ENCODE measurements at places on chromosomes 13 and 19. TPM values are rescaled to one million over a fixed set of nuclear protein-coding genes. Genes with fewer than 3 reads are reported as not detected.

- no peak for DNase-seq
Measured at GRCh38 chr19:40341601-40342482, 6.4 kb downstream of the C19orf47 start.

Gene KLK12
- not detected for total RNA-seq

DNA sequence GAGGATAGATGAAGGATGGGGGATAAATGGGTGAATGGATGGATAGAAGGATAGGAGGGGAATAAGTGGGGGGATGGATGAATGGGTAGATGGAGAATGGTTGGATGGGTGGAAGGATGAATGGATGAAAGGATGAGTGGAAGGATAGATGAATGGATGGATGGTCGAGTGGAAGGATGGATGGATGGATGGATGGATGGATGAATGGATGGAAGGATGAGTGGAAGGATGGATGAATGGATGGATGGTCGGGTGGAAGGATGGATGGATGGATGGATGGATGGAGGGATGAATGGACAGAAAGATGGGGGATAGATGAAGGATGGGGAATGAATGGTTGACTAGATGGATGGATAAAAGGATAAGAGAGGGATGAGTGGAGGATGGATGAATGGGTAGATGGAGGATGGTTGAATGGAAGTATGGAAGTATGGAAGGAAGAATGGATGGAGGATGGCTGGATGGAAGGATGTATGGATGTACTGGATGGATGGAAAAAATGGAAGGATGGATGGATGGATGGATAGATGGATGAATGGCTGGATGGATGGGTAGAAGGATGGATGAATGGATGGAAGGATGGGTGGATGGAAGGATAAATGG is 42.0 kb downstream of the FBN3 start:
- no peak for DNase-seq

DNA sequence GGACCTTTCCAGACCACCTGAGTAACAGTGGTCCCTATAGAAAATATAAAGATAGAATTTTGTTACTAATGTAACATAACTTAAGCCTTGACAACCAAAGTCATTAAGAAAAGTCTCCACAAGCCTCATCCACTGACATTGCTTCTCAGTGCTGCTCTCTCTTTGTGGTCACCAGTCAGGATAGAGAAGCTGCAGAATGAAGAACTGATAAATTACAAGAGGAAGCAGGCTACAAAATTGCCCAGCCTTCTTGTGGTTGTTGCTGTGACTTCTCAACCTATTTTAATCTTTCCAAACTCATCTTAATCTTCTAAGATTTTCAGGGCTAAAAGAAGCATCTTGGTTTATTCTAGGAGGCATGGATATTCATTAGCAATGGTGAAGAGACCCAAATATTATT is 343.8 kb downstream of the MZT1 start:
- no peak for DNase-seq

Gene ZNF562
- total RNA-seq = 24.4 TPM

Gene HAUS5
- total RNA-seq = 4.2 TPM

- DNase-seq = no peak
Measured at GRCh38 chr19:9645472-9645871, 24.4 kb upstream of the ZNF561 start.

DNA sequence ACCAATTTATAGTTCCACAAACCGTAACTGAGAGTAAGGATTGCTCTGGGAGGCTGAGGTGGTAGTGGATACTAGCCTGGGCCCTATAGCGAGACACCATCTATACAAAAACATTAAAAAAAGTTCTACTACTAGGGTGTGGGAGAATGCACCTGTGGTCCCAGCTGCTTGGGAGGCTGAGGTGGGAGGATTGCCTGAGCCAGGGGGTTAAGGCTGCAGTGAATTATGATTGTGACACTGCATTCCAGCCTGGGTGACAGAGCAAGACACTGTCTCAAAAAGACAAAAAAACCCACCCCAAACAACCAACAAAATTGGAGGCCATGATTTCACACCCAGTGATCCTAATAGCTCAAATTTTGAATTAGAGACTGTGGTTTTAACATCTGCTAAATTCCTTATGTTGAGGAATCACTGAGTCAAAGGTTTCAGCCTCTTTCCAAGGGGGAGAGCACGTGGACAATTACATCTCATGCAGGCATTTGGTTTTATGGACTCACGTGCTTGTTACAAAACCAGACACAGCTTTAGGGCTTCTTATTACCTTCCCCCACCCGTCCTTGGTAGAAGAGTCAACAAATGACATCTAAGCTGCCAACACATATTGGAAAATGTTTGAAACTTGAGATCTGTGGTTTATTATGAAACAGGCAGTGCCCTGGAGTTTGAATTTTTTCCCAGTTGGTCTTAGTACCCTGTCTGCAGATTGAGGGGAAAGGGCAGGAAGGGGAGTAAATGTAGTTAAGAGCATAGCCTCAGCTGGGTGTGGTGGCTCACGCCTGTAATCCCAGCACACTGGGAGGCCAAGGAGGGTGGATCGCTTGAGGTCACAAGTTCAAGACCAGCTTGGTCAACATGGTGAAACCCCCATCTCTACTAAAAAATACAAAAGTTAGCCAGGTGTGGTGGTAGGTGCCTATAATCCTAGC is 18.5 kb downstream of the CYP2A6 start:
- DNase-seq = no peak

DNA sequence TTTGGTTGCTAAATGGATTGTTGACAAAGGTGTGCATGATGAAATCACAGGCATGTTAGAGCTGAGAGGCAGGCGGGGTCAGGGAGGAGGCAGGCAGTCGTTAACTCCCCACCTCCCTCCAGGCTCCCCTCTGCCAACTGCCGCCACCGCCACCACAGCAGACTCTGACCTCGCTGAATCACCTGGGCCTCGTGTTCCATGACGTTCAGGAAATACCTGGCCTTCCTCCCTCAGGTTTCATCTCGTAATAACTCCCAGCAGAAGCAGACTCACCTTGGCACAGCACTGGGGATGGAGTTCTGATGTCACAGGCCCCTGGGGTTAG is 198.5 kb downstream of the KATNAL1 start:
- DNase-seq = no peak

Gene FUT3
- total RNA-seq = 0.57 TPM

GRCh38 chr13:39776439-39776838 is 121.0 kb downstream of the COG6 start:
- DNase-seq = no peak

GRCh38 chr19:1408300-1409203 is 1.2 kb downstream of the DAZAP1 start:
- DNase-seq = no peak

GRCh38 chr19:40599902-40600569 is 1.1 kb upstream of the LTBP4 start:
- DNase-seq = no peak

GRCh38 chr13:44394658-44395057 is 21.0 kb downstream of the SERP2 start:
- no peak for DNase-seq

DNA sequence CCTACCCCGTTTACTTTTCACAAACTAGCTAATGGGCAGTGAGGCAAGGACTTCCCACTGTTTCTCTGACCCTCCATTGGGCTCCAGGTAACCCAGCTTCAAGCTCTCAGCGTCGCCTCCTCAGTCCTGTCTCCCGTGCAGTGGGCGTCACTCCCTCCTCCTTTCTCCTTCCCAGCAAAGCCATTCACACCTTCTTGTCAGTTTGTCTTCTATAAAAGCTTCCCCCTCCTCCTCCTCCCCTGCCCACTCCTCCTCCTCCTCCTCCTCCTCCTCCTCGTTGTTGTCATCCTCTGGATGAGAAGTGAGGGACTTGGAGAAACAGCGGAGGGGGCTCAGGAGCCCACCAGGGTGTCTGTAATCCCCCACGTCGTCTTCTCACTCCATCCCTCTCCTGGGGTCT is 1.7 kb upstream of the GALP start:
- no peak for DNase-seq

Gene AZU1
- 0.40 TPM for total RNA-seq

Gene SLC27A5
- total RNA-seq = 3.8 TPM

GRCh38 chr19:14830702-14831101 is 4.3 kb downstream of the OR7A5 start:
- no peak for DNase-seq

Gene LILRB3
- 9.1 TPM for total RNA-seq

Gene CD79A
- total RNA-seq = 0.71 TPM

Gene TNFSF11
- not detected for total RNA-seq

GRCh38 chr13:60047918-60048317 is 115.8 kb downstream of the DIAPH3 start:
- DNase-seq = no peak

- DNase-seq = no peak
Measured at GRCh38 chr13:114154476-114154875, 22.1 kb upstream of the RASA3 start.

GRCh38 chr19:43495082-43495481 is 9.5 kb downstream of the PHLDB3 start:
- no peak for DNase-seq

DNA sequence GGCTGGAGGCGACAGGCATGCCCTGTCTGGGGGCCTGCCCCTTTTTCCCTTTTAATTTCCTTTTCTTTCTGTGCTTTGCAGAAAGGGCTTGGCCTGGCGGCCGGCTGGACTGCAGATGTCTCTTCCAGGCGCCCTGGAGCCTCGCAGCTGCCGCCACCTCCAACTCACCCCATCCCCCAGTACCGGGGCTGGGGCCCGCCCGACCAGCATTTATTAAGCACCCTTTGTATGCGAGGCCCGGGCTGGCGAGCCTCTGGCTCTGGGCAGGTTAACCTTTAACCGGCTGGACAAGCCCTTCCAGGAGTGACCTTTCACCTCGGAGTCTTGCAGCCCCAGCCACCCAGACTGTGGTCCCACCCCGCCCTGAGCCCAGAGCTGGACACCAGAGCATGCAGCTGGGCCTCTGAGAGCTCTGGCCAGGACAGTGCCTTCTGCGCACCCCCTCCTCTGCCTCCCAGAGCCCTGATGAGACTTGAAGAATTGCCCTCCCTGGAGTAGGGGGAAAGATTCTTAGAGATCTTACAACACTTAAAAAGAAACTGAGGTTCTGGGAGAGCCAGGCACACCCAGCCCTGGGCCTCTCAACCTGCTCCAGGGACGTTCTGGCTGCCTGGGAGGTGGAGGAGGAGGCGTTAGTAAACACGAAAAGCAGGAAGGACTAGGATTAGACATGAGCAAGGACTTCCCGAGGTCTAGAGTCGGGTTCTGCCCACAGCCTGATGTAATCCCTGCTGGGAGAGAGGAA is 1.1 kb upstream of the NR2F6 start:
- DNase-seq = no peak

GRCh38 chr13:33352526-33352925 is 67.0 kb upstream of the STARD13 start:
- no peak for DNase-seq

DNA sequence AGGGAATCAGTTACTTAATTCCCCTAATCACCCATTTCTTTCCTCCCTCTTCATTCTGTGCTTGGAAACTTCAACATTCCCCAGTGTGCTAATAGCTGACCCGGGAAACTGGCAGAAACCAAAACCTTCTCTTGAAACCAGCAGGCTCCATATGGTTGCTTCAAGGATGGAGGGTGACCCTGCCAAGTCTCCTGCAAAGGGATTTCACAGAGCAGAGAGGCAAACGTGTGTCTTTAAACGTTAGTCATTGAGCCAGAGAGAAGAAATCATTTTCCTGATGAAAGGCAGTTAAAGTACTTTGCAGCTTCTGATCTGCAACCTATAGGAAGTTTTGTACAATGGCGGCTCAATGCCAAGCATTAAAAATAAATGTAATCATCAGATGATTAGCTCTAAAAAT is 220.9 kb downstream of the POU4F1 start:
- no peak for DNase-seq

- no peak for DNase-seq
Measured at GRCh38 chr13:28877408-28877807, 57.3 kb downstream of the MTUS2 start.

DNA sequence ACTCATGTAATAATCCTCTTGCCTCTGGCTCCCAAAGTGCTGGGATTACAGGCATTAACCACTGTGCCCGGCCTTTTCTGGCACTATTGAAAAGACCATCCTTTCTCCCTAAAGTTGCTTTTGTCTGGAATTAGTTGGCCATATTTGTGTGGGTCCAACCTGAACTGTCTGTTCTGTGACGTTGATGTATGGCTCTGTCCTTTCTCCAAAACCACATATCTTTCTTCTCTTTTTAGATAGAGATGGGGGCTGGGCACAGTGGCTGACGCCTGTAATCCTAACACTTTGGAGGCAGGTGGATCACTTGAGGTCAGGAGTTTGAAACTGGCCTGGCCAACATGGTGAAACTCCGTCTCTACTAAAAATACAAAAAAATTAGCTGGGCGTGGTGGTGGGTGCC is 17.9 kb downstream of the DNM2 start:
- DNase-seq = no peak

- no peak for DNase-seq
Measured at GRCh38 chr19:2101417-2102335, 5.0 kb downstream of the IZUMO4 start.

DNA sequence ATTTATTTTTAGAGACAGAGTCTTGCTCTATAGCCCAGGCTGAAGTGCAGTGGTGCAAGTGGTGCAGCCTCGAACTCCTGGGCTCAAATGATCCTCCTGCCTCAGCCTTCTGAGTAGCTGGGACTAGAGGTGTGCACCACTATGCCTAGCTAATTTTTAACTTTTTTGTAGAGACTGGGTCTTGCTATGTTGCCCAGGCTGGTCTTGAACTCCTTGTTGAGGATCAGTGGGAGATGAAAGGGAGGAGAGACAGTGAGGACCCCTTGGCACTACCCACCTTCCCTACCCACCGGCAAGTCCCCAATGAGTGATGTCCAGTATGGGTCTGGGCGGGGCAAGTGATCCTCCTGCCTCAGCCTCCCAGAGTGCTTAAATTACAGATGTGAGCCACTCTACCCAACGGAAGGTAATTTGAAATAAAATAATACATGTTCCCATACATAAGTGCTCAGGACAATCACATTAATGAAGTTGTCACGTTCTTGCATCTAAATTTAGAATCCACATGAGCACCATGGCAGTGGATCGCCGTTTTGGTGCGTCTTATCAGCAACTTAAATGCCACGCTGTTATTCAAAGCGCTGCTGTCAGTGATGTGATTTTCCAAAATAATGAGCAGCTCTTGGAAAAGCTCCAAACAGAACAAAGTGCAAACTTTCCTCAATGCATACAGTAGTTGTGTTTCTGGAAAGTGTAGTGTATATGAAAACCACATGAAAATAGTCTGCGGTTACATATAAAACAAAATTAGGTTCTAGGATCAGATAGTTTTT is 5.9 kb upstream of the ARL11 start:
- DNase-seq = no peak

DNA sequence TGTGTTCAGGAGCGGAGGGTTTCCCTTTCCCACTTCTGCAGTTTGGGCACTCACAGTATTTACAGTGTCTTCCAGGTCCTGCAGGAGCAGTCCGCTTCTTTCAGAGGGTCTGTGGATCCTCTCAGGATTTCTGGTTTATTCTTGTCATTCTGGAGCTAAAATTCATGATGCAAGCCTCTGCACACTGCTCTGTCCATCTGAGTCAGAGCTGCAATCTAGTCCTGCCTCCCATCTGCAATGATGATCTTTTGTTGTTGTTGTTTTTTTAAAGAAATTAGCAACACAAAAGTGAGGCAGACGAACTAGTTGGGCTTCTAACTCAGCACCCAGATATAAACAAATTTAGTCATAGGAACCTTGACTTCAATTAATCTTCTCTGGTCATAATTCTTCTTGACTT is 86.5 kb downstream of the DLEU7 start:
- DNase-seq = no peak

GRCh38 chr19:28363254-28363653 is 849.7 kb downstream of the UQCRFS1 start:
- peak; percentile 82 for DNase-seq

- DNase-seq = no peak
Measured at GRCh38 chr13:52707375-52707774, 32.2 kb downstream of the CNMD start.
